ENCODE measurements at places on chromosomes 4 and X.

DNA sequence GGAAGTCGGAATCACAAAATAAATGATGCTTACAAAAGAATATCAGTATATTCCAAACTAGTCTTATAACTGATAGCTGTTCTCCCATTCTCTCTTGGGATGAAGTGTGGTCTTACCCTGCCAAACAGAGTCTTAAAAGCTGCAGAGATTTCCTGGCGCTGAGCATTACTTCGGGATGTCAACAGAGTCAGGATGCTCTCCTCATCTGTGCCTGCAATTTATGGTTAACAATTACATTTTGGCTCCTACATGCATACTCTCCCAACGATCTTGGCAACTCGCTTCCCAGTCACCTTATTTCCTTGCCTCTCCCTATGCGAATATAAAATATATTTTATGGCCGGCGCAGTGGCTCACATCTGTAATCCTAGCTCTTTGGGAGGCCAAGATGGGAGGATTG, 12.2 kb downstream of the ANXA5 start:
- DNase-seq, result no peak

DNA sequence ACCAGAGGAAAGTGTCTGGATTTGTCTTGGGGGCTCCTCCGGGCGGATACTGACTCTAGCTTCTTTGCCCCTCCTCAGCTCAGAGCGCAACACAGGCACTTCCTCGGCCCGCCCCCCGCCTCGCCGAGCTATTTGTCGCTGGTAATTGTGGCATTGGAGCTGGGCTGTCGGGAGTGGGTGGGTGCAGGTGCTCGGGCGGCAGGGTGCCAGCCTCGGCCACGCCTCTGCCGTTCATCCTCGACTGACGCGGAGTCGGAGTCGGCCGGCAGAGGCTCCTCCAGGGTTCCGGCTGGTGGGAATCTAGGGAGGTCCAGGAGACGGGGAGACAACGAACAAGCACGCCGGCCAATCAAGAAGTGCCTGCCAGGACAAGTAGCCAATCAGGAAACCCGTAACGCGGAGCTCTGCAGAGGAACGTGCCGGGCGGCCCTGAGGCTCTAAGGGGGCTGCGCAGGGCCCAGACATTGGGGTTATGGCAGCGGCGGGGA, 3.9 kb upstream of the SYN1 start:
- DNase-seq, result no peak

- DNase-seq, result no peak
Measured at GRCh38 chrX:153576961-153577360, 22.0 kb downstream of the CCNQ start.

DNA sequence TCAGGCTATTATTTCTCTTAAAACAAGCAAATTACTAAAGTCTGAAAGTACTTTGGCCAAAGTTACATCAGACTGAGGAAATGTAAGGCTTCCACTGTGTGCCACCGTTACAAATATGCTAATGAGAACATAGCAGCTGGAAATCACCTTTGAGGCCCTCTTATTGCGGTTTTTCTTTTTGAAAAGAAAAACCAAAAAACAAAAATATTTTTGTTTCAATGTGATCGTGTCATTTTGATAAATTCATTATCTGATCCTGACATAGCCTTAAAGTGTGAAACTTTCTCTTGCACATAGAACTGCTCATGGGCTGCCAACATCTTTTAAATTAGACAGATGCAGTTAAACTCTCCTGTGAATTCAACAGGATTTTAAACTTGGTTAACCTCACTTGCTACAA, 2.8 kb upstream of the TIFA start:
- DNase-seq, result no peak

DNA sequence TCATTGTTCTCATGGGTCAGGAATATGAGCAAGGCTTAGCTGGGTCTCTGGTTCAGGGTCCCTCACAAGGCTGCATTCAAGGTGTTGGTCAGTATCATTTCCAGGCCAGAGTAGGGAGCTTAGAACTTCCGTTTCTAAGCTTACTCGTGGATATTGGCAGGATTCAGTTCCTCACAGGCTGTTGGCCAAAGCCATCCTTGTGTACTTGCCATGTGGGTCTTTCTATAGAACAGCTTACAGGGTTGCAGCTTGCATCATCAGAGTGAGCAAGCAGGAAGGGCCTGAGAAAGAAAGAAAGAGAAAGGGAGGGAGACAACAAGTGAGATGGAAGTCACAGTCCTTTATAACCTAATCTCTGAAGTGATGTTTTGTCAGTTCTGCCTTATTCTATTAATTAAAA, 5.1 kb upstream of the LIMCH1 start:
- no peak for DNase-seq

DNA sequence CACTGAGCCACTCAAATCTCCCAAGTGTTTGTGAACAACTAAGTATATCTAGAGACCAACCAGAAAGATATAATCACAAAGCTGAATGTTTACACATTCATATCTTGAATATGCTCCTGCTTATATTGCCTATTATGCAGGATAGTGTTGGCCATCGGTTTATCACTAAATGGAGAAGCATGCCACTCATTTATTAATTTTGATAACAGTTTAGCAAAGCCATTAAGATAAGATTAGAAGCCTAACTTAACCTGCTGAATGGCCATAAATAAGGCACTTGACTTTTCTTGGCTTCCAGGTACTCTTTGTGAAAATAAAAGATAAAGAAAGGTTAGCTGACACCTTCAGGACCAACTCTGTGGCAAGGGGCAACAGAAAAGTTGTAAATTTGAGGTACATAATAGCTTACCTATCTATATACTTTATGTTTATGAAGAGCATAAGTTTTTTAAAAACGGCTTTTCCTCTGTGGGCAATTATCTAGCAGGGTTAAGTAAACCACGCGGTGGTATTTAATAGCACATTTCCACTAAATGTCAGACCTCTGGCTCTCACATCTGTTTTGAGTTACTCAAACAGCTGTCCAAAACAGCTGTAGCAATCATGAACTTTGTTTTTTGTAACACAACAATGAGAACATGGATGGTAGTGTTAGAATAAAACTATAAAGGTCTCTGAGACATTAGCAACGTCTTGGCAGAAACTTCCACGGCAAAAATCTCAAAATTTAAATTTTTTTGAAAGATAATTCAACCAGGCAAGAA, 58.8 kb upstream of the FTHL17 start:
- DNase-seq, result no peak

DNA sequence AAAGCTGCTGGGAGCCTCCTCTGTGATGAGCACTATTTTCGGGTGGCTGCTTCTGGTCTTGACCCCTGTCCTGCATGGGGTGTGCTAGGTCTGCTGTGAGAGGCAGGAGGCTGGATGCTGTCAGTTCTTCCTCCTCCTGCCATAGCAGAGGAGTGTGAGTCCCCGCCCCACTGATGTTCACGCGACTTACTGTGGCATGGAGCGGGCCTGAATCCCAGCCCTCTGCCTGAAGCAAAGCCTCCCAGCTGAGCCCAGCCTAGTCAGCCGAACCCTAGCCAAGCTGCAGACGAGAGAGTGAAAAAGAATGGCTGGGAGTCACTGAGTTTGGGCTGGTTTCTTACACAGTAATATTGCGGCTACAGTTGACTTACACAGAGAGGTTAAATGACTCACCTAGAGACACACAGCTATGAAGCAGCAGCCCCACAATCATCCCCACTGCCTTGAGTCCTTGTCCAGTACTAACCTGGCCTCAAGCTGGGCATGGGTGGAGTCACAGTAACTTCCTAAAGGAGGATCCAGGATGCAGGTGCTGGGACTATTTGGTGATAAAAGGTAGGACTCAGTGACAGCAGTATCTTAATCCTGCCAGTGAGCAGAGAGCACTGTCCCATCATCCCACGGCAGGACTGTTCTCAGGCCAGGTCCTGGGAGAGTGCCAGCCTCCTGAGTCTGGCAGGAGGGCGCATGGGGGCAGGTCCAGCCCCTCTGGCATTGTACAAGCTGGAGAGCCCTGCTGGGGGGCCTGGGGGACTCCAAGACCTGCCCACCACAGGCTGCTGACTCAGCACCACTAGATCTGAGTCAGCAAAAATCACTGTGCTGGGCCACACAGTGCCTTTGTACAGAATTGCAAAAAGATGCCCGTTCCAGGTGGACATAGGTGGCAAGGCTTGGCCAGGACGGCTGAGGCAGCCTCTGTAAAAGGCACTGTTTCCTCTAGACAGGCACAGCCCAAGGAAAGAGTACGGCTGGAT, 60.4 kb upstream of the CRMP1 start:
- DNase-seq, result no peak

GRCh38 chrX:110086162-110086915, 83.4 kb downstream of the TMEM164 start:
- no peak for DNase-seq

- DNase-seq, result no peak
Measured at GRCh38 chr4:48134081-48134480, at the start of gene TXK. Gene TXK (minus strand): TSS chr4:48134250. CDS start chr4:48134170, 80 bp downstream.

- DNase-seq, result peak; percentile 16
Measured at GRCh38 chrX:54921427-54922021, 900 bp downstream of the TRO start.

DNA sequence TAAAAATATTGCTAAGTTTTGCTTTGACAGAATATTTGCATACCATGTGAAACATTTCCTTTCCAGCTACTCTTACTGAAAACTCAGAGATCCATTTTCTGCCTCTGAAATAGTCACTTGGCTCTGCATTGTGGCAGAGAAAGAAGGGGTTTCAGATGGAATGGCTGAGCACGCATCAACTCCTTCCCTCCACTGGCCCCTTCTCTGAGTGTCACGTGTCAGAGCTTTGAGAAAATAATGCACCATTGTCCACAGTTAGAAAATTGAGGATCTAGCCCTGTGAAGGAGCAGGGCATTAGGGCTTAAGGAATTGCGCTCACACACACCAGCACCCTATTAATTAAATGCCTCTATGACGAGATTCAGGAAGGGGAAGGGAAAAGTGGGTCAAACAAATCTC, 78.8 kb upstream of the FAT4 start:
- DNase-seq, result no peak

GRCh38 chr4:145436796-145437195, 44.9 kb upstream of the SMAD1 start:
- no peak for DNase-seq

GRCh38 chr4:54231768-54232688, 2.9 kb downstream of the PDGFRA start:
- no peak for DNase-seq

DNA sequence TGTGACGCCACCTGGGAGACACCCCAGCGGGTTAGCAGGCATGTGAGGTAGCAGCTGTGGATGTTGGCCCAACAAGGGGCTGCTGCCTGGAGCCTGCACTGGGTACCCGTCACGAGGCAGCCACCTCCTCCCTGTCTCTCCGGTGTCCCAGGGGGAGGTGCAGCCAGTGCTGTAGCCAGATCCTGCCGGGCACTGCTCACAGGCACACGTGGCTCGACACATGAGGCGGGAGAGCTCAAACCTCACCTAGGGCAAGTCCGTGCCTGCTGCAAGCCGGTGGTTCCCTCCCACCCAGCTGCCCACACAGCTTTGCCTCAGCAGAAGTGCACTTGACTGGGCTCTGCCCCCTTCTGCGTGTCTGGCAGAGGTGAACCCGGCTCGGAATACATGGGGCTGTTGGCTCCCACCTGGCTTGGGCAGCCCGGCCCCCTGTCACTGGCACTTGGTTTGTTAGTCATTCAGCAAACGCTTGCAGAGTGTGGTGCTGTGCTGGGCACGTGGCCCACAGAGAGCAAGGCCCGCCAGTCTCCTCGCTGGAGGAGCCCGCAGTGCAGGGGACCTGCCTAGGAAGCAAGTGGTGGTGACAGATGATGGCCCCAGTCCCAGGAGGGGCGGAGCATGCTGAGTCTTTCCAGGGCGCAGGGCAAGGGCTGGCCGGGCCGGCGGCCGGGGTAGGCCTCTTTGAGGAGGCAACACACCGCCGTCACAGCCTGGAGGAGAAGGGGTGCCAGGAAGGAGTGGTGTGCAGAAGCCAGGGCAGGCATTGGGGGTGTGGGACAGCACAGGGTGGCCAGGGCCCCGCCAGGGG, 10.1 kb upstream of the SH3TC1 start:
- DNase-seq, result no peak

DNA sequence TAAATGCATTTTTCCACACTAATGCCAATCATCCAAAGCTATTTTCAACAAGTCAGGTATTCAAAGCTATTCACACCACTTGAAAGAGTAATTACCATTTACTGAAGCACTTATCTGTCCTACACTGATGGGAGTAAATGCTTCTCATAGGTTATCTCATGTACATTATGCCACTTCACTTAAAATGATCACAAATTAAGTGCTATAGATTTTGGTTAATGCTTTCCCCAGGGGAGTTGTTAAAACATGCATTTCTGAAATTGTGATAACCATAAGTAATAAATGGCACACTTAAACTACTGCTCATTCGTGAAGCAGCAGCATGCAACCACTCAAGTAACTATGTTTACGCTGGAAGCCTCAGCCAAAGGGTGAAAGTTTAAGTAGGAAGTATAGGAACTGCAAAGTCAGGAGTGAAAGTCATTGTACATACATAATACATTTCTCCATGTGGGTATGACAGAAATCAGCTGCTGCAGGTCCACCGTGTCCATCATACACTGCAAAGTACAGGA, 6.6 kb downstream of the PPM1K start:
- no peak for DNase-seq

DNA sequence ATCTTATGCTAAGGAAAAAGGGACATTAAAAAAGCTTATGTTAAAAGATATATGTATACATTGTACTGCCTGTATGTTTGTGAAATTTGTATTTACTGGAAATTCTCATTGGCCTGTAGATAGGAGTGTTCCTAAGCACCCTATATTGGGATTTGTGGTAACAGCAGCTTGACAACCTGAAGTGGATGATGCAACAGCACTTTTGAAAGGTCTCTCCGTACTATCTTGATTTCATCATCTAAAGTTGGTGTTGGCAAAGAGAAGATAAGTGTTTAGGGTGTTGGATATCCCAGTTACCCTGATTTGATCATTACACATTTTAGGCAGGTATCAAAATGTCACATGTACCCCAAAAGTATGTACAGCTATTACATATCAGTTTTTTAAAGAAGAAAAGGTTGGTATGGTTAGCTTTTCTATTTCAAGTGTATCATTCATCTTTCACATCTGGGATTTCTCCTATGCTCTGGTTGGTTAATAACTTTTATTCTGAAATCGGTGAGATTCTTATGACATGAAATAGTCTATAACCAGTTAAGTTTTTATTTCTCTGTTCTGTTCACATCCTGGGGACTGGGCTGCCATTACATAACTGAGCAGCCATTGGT, 10.3 kb downstream of the HADH start:
- no peak for DNase-seq

- DNase-seq, result no peak
Measured at GRCh38 chr4:184544788-184545409, 70.5 kb upstream of the IRF2 start.

GRCh38 chr4:94457692-94458106, 6.0 kb downstream of the PDLIM5 start:
- DNase-seq, result no peak

All from stimulated activated CD4-positive, alpha-beta T cell treated with anti-CD3 and anti-CD28 coated beads, TNF-alpha, amount 100 ng/mL, for 4 hours (primary cell).